Hippocampal formation (tissue), 2 donors: ENCODE measurements at places on chromosomes 1 and 21.

- DNase-seq = no peak
These were observed 13.2 kb upstream of the PRKAB2 start for GRCh38 chr1:147185432-147185831.

DNA sequence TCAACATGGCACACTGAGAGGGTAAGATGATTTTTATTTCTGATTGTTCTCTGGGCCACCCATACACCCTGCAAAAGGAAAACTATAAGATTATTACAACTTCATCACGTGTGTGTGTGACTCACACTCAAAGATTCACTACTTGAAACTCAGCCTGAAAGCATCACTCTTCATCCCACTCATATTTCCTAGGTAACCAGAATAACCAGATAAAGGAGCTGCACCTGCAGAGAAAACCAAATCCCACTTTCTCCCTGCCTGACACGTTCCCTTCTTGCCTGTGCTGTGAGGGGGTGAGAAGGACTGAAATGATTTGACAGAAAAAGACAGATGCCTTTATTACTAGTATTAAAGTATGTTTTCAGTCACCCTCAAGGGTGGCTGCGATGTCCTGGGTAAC is 131.6 kb downstream of the TGFBR3 start:
- DNase-seq = no peak

- peak; percentile 66 for DNase-seq
These were observed 54.2 kb upstream of the SPATA6 start for GRCh38 chr1:48526008-48526710.

- DNase-seq = no peak
These were observed 22.3 kb upstream of the SPSB1 start for GRCh38 chr1:9270290-9270883.

DNA sequence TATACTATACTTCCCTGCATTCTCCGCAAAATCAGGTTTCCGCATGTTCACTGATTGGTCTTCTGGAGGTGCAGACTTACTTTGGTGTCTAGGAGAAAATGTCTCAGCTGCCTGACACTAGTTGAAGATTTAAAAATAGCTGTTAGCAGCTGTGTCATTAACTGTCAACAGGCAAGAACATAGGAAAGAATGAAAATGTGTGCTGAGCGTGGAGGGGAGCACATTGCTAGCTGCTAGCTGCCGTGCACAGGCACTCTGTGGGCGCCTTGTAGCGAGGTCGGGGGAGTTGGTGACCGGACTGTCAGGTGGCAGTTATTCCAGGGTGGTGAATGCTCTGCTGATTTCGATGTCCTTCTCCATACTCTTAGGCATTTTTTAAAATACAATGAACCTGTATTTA is 5.2 kb downstream of the FAAH start:
- no peak for DNase-seq

- no peak for DNase-seq
These were observed 178.1 kb upstream of the RUNX1 start for GRCh38 chr21:35226968-35227744.

- no peak for DNase-seq
These were observed 18.2 kb upstream of the RC3H1 start for GRCh38 chr1:174040387-174040786.

- DNase-seq = no peak
These were observed 58.0 kb downstream of the STUM start for GRCh38 chr1:226606311-226607267.

DNA sequence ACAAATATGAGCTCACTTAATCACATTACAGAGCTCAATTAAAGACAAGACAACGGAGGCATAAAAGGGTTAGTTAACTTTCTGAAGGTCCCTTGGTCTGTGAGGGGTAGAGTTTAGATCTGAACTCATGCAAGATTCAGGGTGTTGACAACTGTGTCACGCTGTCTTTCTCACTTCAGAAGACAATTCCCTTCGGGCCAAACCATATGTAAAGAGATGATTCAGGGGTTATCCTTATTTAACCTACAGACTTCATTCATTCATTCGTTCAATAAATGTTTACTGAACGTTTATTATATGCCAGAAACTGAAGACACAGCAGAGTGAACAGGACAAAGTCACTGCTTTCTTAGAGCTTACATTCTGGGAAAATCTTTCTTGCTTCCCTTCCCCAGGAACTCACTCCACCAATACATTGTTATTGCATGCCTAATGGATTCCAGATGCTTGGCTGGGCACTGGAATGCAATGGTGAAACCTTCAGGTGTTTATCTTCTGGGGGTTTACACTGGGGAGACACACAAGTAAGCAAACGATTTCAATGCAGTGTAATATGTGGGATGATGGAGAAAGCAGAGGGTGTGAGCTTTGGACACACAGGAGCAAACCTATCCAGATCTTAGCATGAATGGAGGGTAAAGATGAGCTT is 6.4 kb downstream of the XCL1 start:
- DNase-seq = no peak

DNA sequence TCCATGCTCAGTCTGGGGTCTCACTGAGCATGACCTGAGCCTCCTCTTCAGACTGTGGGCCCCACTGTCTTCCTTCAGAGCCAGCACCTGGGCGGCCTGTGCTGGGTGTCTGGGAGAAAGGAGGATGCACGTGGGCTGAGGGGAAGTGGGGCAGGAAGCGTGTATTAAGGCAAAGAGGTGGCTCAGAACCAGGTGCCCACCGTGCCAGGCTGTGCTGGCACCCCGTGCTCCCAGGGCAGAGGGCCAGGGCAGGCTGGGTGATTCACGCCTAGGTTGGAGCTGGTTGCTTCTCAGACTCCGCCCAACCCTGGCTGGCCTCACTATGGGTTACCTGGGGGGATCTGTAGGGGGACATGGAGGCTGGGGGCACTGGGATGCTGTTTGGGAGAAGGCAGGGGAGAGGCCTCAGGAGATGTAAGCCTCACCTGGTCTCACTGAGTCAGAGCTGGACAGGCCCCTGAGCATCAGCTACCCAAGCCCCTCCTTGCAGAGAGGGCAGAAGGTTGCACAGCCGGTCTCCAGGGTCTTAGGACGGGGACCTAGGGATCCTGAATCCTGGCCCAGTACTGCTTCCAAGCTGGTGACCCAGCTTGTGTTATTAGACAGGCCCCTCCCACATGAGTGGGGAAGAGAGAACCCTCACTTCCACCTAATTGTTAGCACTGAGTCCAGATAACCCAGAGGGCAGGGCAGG is 18.6 kb upstream of the PADI1 start:
- no peak for DNase-seq

DNA sequence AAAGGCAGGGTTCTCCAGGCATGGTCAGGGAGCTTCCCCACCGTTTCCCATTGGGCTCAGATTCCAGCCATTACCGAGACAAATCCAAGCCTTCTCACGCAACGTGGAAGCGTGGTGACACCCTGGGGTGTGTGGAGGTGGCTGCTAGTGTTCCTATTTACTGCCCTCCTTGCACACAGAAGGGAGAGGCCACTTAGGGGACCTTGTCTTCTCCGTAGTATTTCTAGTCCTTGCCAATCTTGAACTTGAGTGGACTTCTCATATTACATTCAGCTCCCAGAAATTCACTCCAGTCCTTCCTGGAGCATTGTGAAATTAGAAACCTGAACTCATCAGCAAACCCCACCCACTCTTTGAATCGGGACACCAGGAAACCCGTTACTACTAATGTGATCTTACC is 131.6 kb downstream of the AJAP1 start:
- no peak for DNase-seq

GRCh38 chr1:90502696-90503095 is 214.4 kb downstream of the BARHL2 start:
- DNase-seq = no peak

DNA sequence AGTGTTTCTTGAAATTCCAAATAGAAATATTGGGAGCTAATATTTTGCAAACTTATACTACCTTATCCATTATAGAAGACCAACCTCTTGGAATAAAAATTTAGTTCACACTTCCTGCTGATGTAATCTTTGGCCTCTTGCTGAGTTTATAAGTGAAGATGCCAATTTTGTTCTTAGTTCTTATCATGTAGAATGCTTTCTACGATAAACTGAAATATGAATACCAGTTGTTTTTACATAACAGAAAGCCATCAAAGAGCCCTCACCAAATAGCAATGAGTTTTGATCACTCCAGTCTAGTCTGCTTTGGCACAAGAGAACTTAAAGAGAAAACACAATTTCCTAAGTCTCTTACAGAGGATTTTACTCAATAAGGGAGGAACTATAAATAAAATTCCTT is 89.5 kb downstream of the DENND1B start:
- DNase-seq = no peak

GRCh38 chr1:2319291-2319690 is 72.1 kb downstream of the MORN1 start:
- DNase-seq = no peak

DNA sequence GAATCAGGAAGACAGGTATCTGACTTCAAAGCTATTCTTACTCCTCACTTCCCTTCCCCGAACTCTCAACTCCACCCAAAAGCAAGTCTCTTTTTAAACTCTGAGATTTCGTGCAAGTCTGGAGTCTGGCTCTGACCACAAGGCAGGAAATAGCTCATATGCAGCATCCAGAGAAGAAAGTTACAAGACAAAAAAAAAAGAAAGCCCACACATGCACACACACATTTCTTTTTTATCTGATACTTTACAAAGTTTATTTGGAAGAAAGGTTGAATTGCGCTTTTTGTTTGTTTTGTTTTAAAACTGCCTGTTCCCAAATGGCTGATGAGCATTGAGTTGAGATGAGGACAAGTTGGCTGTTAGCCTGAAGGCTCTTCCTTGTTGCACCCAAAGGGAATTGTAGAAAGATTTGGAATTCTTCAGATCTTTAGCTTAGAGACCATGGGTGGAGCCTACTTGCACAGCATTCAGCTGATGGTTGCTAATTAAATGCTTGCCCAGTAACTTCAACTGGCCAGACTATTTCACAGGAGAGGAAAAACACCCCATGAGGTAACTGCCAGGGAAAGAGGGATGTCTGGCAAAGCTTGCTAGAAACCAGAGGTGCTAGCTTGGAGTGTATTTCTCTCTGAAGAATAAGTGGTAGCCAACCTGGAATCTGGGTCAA is 490.3 kb downstream of the TTLL7 start:
- DNase-seq = no peak

- DNase-seq = no peak
These were observed 15.7 kb downstream of the PTPN22 start for GRCh38 chr1:113855630-113856400.

DNA sequence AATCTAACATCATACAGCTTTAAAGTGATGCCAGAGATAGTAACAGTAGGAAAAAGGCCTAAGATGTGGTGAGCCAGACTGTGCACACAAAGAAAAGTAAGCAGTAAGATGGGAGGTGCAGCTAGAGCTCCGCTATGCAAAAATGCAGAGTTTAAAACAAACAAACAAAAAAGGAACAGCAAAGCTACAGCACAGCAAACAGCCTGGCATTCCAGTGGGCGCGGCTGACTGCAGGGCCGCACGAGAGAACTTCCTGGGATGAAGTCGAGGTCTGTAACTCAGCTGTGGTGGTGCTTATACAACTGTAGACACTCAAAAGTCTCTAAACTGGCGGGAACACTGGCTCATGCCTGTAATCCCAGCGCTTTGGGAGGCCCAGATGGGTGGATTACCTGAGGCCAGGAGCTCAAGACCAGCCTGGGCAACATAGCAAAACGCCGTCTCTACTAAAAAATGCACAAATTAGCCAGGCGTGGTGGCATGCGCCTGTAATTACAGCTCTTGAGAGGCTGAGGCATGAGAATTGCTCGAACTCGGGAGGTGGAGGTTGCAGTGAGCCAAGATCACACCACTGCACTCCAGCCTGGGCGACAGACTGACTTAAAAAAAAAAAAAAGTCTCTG is 30.1 kb downstream of the PRDM15 start:
- DNase-seq = no peak

DNA sequence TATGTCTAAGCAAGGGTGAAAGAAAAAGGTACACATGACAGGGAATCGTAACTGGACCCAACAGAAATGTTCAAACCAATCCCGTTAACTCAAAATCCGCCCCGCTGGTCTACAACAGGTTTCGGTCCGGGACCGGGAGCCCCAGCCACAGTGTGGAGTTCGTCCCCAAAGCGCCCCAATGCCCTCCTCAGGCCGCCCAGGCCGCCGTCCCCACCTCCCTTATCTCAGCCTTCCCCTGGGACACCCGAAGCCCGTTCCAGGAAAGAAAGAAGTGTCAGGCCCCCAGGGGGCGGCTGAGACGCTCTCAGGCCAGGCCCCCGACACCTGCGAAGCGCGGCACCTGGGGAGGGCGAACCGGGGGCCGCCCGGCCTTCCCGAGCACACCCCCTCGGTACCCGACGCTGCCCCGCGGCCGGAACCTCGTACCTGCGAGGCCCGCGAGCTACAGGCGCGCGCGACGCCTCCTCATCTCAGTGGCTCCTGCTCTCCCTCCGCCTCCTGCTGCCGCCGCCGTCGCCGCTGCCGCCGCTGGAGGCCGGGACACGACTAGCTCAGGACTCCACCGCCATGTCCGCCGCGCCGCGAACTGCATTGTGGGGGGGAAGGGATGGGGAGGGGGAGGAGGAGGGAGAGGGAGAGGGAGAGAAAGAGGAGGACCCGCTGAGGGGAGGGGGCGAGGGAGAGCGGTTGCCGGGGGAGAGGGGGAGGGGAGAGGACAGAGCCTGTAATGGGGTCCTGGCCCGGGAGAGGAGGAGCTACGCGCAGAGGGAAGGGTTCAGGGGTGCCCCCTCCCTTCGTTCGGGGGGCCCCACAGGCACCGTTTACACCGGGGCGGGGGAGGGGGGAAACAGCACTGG is at the start of gene TUT4:
Gene TUT4, minus strand, starts transcription at position 588 of the 857 bp plus-strand sequence. CDS start 26,812 bp downstream, outside the sequence.
- DNase-seq = peak; percentile 79

GRCh38 chr1:14435368-14436023 is 163.0 kb upstream of the KAZN start:
- DNase-seq = no peak

- DNase-seq = no peak
These were observed 77.1 kb downstream of the IFI44 start for GRCh38 chr1:78726686-78727085.

DNA sequence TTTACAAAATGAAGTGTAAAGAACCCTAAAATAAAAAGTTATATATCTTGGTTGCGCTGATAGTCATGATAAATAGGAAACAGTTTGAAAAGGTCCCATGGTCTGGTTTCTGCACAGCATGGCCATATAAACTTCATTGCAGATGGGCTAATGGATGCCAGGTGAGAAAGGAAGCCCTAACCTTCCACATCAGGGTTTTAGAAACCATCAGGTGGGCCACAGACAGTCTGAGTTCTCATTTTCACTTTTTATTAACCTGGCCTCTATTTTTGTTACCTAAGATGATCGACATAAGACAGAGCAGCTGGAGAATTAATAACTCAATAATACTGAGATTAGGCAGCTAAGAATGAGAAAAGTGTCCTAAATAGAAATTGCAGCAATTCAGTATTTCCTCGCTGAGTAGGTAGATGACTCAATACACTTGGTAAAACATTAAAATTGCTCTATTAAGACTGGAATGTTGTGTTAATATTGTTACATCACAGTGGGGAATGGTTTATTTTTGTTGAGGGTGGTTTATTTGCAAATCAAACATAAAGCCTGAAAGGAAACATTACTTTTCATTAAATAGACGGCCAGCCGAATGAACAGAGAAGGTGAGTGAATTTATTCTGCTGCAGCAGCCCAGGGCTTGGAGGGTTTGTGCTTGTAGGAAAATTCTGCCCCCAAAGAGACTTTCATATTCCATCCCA is 21.1 kb downstream of the C1orf21 start:
- DNase-seq = no peak

- DNase-seq = no peak
These were observed 9.0 kb downstream of the PFKFB2 start for GRCh38 chr1:207062058-207062457.

GRCh38 chr1:2805801-2806430 is 4.4 kb upstream of the TTC34 start:
- DNase-seq = no peak

- DNase-seq = no peak
These were observed 203.7 kb upstream of the C1orf87 start for GRCh38 chr1:60277269-60277668.
